Cortex of kidney (tissue), 1 donor: ENCODE measurements at places on chromosomes 7 and 10.

DNA sequence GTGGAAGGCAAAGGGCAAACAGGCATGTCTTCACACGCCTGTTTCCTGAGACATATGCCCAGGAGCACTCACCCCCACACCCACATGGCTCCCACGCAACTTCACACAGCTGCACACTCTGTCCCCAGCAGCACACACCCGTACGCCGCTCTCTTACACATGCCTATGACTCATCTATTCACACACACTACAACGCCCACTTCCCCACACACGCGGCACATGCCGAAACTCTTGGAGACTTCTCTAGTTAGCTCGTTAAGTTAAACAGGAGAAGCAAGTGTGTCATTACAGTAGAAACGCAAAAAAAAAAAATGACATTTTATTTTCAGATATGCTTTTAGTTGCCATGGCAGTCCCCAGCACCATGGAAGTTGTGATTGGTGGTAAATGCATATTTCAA is 6.7 kb downstream of the CALN1 start:
- no peak for DNase-seq

GRCh38 chr7:156998988-156999957 is 11.2 kb downstream of the MNX1 start:
- DNase-seq: no peak

- no peak for DNase-seq
Observed at GRCh38 chr10:70130878-70131559, 1.6 kb downstream of the AIFM2 start.

- no peak for DNase-seq
Observed at GRCh38 chr7:36154255-36155212, 1.5 kb downstream of the EEPD1 start.

DNA sequence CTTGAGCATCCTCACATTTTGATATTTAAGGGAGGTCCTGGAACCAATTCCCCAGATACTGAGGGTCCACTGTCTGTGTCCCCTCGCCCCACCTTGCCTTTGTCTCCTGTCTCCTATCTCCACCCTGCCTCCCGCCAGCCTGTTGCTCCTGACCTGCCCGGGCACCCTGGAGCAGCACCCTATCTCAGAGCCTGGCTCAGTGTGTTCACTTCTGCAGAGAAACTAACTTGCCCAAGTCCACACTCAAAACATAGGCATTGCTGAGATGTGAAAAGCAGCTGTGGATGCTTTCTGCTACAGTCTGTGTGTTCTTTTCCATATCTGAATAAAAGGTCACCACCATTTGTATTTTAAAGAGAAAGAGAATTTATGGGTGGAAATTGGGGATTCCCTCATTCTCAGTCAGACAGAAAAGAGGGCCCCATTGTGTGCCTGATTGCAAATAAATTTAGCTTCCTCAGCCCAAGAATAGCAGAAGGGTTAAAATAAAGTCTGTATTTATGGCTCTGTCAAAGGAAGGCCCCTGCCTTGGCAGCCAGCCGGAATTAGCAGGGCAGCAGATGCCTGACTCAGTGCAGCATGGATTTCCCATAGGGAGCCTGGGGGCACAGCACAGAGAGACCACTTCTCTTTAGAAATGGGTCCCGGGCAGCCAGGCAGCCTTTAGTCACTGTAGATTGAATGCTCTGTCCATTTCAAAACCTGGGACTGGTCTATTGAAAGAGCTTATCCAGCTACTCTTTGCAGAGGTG is 161.3 kb downstream of the EGFR start:
- no peak for DNase-seq

DNA sequence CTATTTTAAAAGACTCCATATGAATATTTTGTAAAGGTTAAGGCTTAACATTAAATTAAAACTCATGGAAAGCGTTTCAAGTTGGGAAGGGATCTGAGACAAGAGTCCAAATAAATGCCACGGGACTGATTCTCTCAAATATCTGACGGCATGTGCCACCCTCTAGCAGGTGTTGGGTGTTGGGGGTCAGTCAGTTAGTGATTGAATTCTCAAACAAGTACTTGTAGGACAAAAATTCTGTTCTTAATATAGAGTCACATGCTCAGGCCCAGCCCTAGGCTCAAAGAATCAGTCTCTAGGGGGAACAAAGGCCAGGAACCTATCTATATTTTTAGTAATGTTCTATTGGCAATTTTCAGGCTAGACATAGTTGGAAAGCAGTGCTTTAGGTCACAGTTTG is 39.1 kb downstream of the SGCE start:
- DNase-seq: no peak

DNA sequence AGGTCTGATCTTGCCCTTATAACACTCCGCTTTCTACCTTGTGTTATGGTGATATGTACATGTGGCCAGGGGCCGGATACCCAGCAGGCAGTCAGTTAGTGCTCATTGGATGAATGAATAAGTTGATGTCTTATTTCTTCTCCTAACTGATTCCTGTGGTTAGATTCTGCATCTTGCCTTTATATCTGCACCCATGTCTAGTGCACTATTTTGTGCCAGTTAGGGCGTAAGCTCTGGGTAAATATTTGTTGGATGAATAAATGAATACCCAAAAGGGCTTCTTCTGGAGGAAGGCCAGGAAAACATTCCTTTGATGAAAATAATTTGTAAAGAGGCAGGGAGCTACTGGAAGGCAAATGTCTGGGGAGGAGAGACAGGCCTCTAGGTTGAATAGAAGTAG is 148.2 kb downstream of the CHN2 start:
- DNase-seq: no peak

DNA sequence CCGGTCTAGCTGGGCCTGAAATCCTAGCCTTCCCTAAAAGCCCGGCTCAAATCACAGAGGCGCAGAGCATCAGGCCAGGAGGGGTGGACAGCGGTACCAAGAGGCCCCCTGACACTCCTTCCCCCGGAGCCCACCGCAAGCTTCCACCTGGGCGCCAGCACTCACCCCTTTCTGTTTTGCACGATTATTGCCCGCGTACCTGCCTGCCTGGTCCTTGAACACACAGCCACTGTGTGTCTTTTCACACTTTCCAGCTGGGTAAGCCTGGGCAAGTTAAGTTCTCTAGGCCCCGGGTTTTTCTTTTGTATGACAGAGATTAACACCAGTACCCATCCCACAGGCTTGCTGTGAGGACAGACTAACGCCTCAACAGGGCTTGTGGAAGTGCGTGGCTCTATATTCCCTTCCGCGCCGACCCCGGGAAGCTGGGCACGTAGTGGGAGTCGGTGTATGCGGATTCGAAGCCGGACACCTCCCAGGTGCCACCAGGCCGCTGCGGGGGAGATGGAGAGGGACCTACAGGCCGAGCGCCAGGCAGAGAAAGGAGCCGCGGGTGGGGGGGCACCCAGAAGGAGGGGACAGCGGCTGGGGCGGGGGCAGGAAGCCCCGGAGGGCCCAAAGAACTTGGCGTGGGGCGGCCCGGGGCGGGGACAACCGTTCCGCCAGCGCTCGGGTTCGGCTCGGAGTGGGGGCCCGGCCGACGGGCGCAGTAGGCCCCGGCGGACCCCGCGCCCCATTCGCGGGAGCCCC is 792 bp downstream of the ZNF746 start:
- DNase-seq: no peak

- no peak for DNase-seq
Observed at GRCh38 chr10:69633673-69634635, 3.9 kb downstream of the FAM241B start.

- DNase-seq: no peak
Observed at GRCh38 chr7:21947946-21948345, 2.2 kb upstream of the CDCA7L start.

- DNase-seq: no peak
Observed at GRCh38 chr10:99926925-99927720, 82.6 kb downstream of the DNMBP start.

GRCh38 chr10:101273330-101273729 is 44.1 kb upstream of the LBX1 start:
- no peak for DNase-seq

DNA sequence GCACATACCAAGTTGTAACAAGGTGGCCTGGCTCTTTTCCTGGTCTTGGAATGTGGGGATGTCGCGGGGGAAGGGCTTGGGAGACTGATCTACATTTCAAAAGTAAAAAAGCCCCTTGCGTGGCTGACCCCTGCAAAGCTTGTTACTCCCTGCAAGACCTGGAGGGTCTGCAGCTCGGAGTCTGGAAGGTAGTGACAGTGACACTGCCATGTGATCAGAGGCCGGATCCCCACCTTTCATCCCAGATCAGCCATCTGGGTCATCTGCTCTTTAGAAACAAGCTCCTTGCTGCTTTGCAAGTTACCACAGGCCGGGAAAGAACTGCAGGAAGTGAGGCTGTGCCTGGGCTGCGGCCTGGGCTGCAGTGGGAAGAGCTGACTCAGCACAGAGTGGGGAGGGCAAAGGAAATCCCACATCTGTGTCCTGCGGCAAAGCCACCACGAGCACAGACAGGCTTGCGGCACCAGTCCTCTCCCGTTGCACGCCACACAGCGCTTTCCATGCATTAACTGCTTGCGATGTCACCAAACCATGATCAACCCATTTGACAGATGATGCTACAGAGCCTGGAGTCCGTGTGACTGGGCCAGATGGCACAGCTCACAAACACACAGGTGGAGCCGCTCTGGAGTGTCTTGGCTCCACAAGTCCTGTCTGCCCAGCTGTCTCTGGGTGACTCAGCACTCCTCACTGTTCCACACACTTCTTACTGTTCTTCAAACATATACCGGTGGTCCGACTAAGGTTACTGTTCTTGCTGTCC is 97.7 kb downstream of the SH3PXD2A start:
- DNase-seq: no peak

DNA sequence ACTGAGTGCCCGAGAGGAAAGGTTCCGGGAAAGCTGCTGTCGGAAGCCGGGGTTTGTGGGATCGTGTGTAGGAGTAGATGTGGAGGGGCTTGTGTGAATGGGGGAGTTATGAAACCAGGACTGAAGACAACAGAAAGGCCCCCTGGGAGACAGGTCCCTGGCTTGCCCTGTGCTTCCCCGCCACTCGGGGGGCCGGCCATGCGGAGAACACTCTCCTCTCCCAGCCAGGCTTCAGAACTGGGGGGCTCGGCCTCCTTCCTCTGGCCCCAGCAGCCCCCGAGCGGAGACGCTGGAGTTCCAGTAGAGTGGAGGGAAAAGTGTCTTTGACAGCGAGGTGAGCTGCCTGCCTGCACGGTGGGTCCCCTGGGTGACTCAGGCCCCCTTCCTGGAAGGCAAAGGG is 185.0 kb downstream of the MGMT start:
- DNase-seq: no peak

DNA sequence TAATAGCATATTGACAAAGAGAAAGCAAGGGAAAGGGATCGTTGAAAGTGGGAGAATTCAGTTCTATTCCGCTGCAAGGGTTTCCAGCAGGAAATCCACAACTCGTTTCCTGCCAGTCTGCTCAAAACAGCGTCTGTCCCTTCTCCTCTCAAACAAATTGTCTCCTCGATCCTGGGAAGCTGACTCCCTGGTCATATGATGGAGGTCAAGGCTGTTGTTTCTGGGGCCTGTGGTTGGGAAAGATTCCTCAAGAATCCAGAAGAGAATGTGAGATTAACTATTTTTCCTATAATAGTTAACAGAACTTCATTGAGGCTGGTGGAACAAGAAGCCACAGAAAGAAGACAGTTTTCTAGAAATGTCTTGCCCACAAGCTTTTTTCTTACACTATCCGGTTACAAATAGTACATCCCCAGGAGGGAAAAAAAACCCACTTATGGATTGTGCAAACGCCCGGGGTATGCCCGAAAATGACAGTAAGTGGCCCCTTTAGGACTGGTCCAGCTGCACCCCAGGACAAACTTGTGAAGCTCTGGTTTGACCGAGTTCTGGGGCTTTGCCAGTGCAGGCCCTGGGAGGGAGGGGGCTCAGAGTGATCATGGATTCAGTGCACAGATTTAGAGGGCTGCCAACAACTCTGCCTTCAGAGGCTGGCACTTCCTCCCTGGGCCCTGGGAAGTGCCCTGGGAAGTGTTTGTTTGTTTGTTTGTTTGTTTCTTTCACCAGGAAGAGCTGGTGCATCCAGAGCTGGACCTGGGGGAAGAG is 49.4 kb upstream of the CTBP2 start:
- no peak for DNase-seq

GRCh38 chr7:53110425-53110824 is 75.0 kb downstream of the POM121L12 start:
- no peak for DNase-seq

- DNase-seq: no peak
Observed at GRCh38 chr10:11437391-11438142, 173.9 kb downstream of the USP6NL start.
